ENCODE measurements at places on chromosomes 4 and X.

- peak; percentile 35 for DNase-seq
These were observed 605 bp upstream of the FAT1 start for GRCh38 chr4:186724058-186724863.

GRCh38 chrX:19799319-19800182, 87.8 kb downstream of the SH3KBP1 start:
- no peak for DNase-seq

DNA sequence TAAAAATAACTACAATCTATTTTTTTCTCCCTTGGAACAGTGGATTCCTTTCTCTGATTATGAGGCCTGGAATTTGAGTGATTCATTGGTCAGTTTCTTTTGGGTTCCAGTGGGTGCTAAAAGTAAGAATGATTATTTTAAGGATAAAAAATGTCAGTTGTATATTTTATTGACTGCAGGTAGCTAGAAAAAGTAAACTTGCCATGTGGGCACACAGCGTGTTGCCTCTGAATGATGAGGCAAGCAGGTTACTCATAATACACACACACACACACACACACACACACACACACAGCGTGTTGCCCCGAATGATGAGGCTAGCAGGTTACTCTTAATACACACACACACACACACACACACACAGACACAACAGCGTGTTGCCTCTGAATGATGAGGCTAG, 13.8 kb downstream of the GALNT7 start:
- no peak for DNase-seq

DNA sequence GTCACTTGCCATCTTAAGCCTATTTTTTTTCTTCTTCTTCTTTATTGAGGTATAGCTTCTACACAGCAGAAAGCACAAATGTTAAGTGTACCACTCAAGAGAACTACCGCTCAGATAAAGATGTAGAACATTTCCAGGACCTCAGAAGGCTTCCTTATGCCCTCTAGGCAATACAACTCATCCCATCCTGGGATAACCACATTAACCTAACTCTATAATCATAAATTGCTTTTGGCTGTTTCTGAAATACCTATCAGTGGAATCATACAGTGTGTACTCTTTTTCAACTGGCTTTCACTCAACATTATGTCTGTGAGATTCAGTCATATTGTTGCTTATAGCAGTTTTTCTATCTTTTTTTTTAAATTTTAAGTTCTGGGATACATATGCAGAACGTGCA, 51.7 kb downstream of the ARFIP1 start:
- DNase-seq: no peak

DNA sequence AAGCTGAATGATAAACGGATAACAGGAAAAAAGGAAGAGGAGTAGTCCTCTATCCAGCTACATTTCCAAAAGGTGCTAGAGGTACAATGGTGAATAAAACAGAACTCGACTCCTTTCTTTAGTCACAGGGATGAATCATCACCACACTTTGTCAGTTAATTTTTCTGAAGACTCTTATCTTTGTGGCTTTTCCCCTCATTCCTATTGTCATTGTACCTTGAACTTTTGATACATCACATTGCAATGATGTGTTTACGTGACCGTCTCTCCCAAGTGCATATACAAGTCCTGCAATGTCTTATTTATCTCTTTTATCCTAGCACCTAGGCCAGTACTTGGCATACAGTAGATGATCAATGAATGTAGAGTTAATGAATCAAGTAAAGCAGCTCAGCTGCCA, 134.7 kb downstream of the LHFPL1 start:
- DNase-seq: no peak

- DNase-seq: peak; percentile 45
These were observed at the start of gene ZC4H2 for GRCh38 chrX:64975989-64976672. Gene ZC4H2 (minus strand): TSS chrX:64976450. CDS start chrX:64976377, 73 bp downstream.

DNA sequence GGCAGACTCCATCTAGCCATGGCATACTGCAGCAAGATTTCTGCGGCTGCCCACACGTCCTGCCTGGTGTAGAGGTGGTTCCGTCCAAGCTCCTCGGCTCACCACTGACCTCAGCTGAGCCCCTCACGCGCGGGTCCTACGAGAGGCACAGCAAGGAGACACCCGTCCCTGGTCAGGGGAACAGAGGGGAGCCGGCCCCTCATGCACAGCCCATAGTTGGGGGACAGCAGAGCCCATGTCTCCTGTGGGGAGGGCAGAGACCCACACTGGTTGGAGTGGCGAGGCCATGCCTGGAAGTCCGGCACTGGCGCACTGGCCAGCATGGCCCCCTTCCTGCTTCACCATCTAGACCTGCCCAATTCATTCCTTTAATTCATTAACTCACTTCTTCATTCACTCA, 80.8 kb downstream of the HTRA3 start:
- DNase-seq: no peak

- no peak for DNase-seq
These were observed 20.6 kb downstream of the AKAP14 start for GRCh38 chrX:119916310-119916709.

GRCh38 chrX:46209768-46210167, 335.5 kb downstream of the ZNF674 start:
- no peak for DNase-seq

- no peak for DNase-seq
These were observed 73.6 kb upstream of the COX18 start for GRCh38 chr4:73142995-73143547.

GRCh38 chrX:150372280-150372679, 9.2 kb downstream of the MAMLD1 start:
- DNase-seq: no peak

- DNase-seq: no peak
These were observed 78.8 kb downstream of the SEL1L3 start for GRCh38 chr4:25783943-25784342.

GRCh38 chrX:119757979-119758730, at the start of gene SOWAHD:
Gene SOWAHD (plus strand): TSS chrX:119758588. CDS start chrX:119758668, 80 bp downstream.
- no peak for DNase-seq

DNA sequence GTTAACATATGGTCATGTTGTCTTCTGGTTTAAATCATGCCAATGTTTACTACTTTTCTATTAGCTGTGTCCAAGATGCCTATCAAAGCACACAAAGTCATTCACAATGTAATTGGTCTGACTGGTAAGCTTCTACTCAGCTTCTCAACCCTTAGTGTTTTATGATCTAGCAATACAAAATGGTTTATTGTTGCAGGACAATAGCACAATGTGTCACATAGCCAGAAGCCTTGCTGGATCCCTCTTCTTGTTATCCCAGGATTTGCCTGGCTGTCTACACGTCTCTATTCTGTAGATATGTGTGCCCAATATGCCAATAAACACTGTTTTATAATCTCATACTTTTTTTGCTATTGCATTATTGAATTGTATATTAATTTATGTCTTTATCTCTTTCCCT, 1111.0 kb upstream of the AGA start:
- no peak for DNase-seq

- no peak for DNase-seq
These were observed 61.2 kb downstream of the TSC22D3 start for GRCh38 chrX:107714206-107714891.

GRCh38 chr4:74632634-74633033, 161.7 kb downstream of the BTC start:
- DNase-seq: no peak

- DNase-seq: no peak
These were observed 45.4 kb downstream of the APLN start for GRCh38 chrX:129609395-129609794.

DNA sequence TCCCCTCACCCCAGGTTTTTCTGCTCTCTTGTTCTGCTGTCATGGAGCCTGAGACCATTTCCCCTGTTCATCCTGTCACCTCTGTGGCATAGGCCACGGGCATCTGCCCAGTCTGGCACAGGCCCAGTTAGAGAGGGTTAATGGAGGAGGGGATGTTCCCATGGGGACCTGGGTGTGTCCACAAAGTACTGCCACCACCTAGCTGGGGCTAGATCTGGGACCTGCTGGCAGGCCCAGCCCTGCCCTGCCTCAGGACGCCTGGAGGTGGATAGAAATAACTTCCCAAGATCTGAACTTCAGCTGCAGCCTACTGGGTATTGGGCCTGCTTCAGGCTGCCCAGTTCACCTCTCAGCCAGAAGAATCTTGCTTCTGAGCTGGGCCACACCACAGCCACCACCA, 13.5 kb downstream of the EFNB1 start:
- no peak for DNase-seq

DNA sequence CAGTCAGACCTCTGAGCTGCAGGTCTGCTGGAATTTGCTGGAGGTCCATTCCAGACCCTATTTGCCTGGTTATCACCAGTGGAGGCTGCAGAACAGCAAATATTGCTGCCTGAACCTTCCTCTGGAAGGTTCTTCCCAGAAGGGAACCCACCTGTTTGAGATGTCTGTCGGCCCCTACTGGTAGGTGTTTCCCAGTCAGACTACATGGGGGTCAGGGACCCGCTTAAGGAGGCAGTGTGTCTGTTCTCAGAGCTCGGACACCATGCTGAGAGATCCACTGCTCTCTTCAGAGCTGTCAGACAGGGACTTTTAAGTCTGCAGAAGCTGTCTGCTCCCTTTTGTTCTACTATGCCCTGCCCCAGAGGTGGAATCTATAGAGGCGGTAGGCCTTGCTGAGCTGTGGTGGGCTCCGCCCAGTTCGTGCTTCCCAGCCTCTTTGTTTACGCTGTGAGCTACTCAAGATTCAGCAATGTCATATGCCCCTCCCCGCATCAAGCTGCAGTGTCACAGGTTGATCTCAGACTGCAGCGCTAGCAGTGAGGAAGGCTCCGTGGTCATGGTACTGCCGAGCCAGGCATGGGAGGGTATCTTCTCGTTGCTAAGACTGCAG, 44.1 kb upstream of the KDR start:
- no peak for DNase-seq

GRCh38 chr4:183686461-183686860, 27.4 kb downstream of the TRAPPC11 start:
- DNase-seq: no peak

DNA sequence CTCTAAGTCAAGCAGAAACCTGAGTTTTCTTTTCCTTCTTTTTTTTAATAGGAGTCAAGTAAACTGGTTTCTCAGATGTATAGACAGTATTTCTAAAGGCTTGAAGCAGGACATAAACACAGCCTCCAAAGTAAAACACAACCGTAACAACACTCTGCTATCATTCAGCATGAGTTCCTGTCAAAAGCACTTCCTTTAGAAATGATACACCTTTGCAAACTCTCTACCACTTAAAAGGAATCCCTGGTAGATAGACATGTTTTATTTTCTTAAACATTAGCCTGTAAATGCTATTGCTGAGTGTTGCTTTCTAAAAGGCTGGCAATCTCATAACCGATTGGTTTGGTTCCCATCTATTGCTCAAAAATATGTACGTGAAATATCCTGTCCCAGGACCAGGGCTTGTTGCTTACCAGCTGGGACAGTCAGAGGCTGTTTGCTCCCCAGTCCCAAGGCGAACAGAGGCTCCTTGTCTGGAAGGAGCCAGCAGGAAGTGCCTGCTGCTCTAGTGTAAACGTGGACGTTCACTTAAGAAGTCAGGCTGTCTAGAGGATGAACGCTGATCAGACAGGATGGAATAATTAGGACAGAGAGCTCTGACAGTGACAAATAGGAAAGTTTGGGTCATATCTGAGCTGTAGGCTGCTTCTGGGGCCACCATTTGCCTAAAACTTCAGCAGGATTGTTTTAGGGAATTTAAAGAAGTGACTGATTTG, 173.9 kb upstream of the KLF3 start:
- DNase-seq: no peak

DNA sequence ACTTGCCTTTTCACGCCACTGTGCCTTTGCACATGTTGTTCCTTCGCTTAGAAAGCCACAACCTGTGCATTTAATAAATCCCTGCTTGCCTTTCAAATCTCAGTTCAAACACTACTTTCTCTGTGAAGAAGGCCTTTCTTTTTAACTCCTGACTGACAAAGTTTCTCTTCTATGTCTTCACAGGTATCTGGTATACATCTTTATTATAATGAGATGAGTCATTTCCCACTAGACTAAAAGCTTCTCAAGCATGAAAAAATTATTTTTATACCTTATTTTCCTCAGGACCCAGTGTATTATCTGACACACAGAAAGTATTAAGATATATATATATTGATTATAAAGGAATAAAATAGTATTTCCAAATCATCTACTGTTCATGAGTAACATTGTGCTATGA, 189.9 kb downstream of the TBCK start:
- DNase-seq: no peak

- no peak for DNase-seq
These were observed 743 bp upstream of the NRK start for GRCh38 chrX:105821471-105822121.

GRCh38 chr4:152037435-152037834, 276.6 kb upstream of the GATB start:
- DNase-seq: no peak

GRCh38 chr4:3016961-3017360, 53.6 kb downstream of the GRK4 start:
- DNase-seq: no peak

DNA sequence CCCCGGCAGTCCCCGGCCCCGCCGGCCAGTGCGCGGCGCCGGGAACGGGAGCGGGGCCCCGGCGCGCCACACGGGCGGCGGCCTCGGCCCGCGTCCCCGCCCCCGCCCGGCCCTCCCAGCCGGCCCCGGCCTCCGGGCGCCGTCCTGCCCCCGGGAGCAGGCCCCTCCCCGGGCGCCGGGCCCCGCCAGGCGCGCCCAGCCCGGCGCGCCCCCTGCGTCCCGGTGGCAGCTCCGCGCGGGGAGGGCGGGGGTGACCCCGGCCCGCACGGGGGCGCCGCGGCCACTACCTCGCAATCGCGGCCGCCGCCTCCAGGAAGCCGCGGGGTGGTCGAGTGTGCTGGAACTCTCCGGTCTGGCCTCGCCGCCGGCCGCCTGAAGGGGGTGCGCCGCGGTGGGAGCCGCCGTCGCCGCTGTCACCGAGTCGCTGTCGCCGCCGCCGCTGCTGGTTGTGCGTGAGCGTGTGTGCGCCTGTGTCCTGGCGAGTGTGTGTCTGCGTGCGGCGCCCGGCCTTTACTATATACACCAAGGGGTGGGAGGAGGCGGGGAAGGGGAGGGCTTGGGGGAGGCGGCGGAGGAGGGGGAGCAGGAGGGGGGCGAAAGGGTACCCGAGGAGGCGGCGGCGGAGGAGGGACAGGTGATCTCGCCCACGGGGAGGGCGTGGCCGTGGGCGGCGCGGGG, at the start of gene RAI2:
Gene RAI2, minus strand, starts transcription at position 488 of the 678 bp plus-strand sequence. CDS start 59,288 bp downstream, outside the sequence.
- no peak for DNase-seq

DNA sequence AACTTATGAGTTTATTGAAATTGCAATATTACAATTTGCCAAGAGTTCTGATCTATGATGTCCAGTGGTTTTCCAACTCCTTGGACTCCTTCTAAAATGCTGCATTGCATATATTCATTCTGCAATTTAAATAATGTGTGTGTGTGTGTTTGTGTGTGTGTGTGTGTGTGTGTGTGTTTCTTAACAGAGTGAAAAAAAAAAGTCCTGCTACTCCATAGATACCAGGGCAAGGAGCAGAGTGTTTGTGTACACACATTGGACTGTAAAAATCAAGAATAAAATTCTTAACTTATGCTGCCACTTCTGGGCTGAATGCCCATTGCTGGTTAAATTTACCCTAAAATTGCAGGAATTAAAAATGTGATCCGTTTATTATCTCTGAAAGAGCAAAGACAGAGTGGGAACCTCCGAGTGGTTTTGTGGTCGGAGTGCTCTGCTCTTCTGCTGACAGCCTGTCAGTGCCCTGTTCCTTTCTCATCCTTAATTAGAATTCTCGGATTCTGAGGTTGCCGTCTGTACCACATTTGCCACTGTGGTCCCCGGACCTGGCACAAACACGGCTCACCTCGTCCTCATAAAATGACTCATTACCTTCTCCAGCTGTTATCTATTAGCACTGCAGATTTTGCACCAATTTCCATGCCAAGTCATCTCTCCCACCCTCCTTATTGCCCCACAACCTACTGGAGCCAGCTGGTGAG, 355.5 kb downstream of the KCNIP4 start:
- DNase-seq: no peak

GRCh38 chr4:36326476-36327029, 45.1 kb downstream of the DTHD1 start:
- no peak for DNase-seq

GRCh38 chrX:79081895-79082512, 62.5 kb upstream of the GPR174 start:
- DNase-seq: no peak

Measured in NCI-H1048 (cell line).